ENCODE measurements at places on chromosomes 7 and 10.

GRCh38 chr7:151087245-151088018, 1.2 kb downstream of the AGAP3 start:
- peak; percentile 48 for DNase-seq

GRCh38 chr7:45066409-45066808, 22.4 kb downstream of the NACAD start:
- DNase-seq, result no peak

- DNase-seq, result no peak
These were observed 17.4 kb upstream of the HPS1 start for GRCh38 chr10:98463976-98464754.

DNA sequence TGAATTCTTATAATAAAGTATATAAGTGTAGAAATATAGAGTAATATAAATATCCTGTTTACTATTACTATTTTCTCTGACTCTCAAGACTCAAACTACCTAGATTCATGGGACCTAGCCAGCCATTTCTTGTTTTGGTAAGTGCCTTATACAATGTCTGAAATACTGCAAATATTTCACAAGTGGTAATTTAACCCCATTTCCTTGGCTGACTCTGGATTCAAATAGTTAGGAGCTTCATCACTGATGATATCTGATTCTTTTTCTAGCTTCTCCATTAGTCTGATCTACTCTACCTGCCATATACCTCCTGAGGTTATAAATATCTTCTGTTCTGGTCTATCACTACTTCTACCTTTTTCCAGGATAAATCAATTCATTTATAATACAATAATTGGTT, 6.4 kb upstream of the RALA start:
- DNase-seq, result no peak

GRCh38 chr10:60704471-60704870, 73.8 kb upstream of the CDK1 start:
- no peak for DNase-seq

- no peak for DNase-seq
These were observed 178.1 kb downstream of the TMEM178B start for GRCh38 chr7:141251957-141252356.

DNA sequence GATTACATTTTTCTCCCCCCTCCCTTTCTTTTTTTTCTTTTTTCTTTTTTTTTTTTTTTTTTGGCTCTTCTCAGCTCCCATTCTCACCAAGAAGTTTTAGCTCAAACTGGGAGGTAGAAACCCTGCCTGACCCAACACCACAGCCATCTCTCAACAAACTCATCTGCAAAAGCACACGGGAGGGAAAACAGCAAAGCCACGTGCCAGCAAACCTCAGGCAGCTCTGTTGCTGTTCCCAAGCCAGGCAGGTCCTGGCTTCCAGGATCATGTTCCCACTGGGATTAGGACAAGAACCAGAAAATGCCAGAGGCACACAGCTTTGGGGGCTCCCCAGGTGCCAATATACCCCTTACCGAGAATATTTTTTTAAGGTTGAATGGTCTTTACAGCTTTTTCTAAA, 56.7 kb downstream of the ITIH5 start:
- no peak for DNase-seq

GRCh38 chr7:85025312-85025756, 161.5 kb downstream of the SEMA3D start:
- DNase-seq, result no peak

GRCh38 chr7:88183051-88183450, 36.8 kb downstream of the SRI start:
- DNase-seq, result no peak

GRCh38 chr10:17497446-17498030, 43.1 kb upstream of the ST8SIA6 start:
- DNase-seq, result no peak

DNA sequence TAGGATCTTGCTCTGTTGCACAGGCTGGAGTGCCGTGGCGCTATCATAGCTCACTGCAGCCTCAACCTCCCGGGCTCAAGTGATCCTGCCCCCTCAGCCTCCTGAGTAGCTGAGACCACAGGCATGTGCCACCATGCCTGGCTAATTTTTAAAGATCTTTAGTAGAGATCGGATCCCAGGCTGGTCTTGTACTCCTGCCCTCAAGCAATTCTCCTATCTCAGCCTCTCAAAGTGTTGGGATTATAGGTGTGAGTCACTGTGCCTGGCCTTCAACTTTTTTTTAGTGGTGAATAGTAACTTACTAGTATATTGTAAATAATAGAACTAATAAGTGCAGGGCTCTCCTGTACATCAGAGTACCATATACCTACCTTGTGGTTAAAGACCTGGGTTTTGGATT, 52.1 kb upstream of the LMTK2 start:
- no peak for DNase-seq

GRCh38 chr7:137996386-137996851, 5.5 kb downstream of the CREB3L2 start:
- DNase-seq, result no peak

DNA sequence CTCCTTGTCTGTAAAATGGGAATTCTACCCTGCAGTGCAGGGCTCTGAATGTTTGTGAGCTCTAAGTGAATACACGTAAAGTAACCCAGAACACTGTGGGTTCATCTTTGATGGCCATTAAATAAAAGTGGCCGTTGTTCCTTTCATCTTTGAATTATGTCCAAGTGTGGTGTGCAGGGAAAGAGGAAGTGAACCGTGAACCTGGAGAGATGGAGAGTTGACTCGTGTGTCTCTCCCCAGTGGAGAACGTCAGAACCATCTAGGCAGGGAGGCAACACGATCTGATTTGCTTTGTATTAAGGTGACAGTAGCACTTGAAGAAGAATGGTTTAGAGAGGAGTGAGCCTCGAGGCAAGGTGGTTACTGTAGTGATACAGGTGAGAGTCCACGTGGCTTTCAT, 93.5 kb upstream of the GJD4 start:
- DNase-seq, result no peak

DNA sequence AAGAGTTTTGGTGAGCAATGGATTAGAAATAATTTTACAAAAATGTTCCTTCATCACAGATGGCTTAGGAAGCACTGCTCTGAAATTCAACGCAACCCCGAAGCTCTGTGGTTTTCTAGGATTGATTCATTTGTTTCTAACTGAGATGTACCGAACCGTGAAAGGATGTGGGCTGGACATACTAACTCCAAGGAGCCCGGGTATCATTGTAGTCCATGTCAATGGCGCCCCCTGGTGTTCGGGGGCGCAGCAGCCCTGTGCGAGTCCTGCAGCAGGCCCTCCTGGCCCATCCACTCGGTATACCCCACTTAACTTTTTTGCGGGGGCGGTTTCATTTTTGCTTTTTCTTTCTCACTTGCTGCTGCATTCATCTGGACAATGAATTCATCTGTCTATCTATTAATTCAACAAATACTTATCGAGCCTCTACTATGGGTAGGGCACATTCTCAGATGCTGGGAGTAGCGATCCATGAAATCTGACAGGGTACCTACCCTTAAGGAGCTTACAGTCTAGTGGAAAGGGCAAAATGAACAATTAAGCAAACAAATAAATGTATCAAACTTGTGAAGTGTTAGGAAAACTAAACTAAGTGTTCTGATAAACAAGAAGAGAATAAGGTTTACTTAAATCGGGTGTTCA, 25.2 kb upstream of the ITPRID1 start:
- DNase-seq, result peak; percentile 50

DNA sequence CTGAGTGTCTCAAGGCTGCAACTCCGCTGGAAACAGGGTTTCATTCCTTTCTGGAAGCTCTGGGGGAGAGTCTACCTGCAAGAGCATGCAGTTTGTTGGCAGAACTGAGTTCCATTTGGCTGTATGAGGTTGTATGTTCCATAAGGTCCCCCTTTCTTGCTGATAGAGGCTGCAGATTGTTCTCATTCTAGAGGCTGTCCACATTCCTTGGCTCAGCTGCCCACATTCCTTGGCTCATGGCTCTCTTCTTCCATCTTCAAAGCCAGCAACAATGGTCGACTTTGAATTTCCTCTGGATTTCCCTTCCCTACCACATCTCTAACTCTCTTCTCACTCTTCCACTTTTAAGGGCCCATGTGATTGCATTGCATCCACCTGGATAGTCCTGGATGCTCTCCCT, 147.3 kb upstream of the CDCA7L start:
- DNase-seq, result no peak

- DNase-seq, result no peak
These were observed 89.1 kb upstream of the TRIM24 start for GRCh38 chr7:138370956-138371355.

DNA sequence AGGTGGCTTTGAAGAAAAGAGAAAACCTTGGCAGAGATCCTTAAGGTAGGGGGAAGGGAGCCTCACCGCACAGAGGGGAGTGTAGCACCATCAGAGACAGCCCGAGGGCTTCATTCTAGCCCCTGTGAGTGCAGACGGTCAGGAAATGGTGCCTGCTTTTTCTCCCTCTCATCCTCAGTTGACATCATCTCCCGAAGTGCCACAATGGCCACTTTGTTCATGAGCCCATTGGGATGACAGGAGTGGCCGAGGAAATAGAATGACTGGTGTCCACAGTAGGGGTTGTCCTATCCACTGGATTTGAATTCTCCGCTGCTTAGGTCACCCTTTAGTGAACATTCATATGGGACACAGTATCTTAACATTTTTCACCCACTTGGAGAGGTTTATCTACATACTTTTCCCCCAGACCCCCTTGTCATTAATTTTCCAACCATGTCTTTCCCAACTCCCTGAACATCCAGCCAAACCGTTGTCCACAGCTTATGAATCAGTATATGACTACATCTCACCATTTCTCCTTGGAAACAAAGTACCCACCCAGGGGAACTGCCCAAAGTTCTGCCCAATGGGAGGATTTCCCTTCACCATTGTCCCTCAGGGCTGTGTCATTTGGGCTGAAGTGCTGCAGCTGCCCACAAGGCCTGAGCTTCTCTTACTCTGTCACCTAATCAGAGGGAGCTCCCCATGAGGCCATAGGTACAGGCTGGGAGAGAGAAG, 108.8 kb downstream of the ADCY1 start:
- DNase-seq, result no peak

DNA sequence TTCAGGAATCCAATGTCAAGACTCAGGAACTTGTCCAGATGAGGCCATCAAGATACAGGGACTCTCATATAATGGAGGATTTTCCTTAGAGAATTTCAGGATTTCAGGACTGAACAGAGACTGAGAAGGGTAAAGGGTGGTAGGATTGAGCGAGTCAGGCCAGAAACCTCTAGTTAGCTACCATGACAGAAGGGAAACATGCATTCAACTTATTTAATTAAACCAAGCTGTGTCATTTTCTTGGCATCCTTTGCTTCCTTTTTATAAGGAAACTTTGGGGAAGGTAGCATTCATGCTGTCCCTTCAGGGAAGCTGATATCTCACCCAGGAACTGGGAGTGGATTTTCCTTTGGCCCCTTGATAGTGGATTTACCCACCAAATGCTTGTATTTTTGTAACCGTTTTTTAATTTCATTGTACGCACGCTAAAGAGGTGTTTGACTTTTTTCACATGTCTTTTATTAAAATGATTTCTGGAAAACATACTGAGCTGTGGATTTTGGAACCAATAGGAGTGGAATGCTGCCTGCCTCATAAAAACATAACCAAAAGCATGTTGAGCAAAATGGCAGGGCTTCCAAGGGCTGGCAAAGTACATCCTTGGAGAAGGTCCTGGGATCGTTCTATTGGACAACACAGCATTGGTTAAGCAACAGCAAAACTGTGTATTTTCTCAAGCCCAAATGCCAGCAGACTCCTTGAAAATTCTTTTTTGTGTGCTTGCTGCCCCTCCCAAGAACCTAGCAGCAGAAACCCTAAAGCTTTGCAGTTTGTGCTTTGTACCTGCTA, 104.5 kb downstream of the CXCL12 start:
- DNase-seq, result no peak

DNA sequence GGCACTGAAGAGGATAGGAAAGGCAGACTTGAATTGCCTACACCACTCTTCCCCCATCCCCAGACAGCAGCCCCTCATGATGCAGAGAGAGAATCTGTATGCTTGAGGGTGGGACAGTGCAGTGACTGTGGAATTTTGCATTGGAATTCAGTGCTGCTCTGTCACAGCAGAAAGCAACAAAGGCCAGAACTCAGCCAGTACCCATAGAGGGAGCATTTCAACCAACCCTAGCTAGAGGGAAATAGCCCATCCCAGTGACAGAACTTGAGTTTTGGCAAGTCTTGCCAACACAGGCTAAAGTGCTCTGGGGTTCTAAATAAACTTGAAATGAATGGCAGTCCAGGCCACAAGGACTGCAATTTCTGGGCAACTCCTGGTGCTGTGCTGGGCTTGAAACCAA, 80.4 kb downstream of the TES start:
- DNase-seq, result no peak

DNA sequence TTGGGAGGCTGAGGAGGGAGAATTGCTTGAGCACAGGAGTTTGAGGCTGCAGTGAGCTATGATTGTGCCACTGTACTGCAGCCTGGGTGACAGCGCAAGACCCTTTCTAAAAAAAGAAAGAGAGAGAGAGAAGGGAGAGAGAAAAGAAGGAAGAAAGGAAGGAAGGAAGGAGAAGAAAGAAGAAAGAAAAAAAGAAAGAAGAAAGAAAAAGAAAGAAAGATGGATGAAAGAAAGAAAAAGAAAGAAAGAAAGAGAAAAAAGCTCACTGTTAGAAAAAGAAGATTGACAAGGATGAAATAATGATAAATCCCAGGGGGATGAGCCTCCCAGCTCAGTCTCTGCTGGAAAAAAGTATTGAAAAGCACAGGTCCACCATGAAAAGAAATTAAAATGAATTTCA, 22.8 kb upstream of the CARD11 start:
- no peak for DNase-seq

DNA sequence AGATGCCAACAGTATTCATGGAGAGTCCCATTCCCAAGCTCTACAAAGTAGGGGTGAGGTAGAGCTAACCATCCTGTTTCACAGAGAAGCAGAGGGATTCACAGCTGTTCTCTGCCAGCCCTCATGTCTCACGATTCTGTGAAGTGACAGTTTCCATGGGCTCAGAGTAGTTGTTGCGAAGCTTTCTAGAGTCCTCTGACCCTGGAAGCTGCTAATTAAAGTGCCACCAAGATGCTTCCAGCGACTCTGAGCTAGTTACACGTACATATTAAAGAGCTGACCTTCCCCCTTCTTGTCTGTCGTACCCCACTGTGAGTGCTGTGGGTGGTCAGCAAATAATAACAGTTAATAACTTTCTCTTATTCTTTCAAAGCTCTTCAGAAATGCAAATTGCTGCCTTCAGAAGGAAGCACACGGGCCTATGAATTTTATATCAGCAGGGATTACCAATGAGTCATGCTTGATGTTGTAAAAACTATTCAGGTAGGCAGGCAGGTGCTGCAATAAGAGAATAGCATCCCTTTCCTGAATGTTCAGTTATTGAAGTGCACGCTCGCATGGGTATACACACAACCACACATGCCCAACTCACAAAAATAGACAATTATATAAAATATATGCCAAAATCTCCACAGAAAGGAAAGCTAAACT, 34.1 kb downstream of the DNAJB9 start:
- no peak for DNase-seq
